ENCODE measurements at places on chromosomes 4 and X. TPM values are rescaled to one million over a fixed set of nuclear protein-coding genes. Genes with fewer than 3 reads are reported as not detected.
A peak's percentile ranks its signal among the peaks of the same experiment; 100 is the strongest.

IL2 gene
- 164 TPM for total RNA-seq

ATP8A1 gene
- total RNA-seq: 23.9 TPM

STIM2 gene
- total RNA-seq: 37.8 TPM

DNA sequence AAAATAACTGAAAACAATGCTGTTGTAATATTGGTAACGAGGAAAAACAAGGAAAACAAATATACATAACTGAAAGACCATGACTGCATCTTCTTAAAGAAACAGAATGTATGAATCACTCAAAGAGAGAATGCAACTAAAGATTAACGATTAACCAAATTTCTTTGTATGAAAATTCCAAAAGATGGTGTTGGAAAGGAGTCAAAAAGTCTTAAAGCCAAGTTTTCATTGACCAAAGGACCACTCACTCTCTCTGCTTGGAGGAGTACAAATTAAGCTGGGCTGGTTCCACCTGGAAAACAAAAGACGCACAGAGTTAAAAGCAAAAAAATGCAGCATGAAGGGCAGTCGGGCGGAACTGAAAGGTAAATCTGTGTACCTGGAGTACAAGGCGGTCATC lies 1.8 kb downstream of the DCAF12L1 start:
- H3K27ac ChIP-seq: no peak overlapping the region
- no peak for DNase-seq
- no peaks in the 10 kb centered on the region for H3K36me3 ChIP-seq
- H3K27me3 ChIP-seq: no peaks in the 10 kb centered on the region
- H3K4me1 ChIP-seq: no peaks in the 10 kb centered on the region
- H3K4me3 ChIP-seq: no peak overlapping the region

DNA sequence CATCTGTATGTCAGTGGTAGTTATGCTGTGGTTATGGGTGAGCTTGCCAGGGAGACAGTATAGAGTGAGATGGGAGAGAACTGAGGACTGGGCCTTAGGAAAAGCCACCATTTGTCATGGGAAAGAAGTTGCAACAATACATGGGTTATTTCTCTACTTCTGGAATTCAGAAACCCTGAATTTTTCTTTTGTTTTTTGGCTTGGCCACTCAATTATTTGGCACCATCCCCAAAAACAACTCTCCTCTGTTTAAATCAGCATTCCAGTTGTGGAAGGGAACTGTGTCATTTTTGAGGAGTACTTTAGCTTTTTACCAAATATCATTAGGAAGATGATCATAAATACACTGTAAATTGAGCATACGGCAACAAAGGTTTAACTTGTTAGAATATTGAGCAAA lies 41.1 kb upstream of the ACSL4 start:
- no peak overlapping the region for H3K4me3 ChIP-seq
- DNase-seq: no peak
- no peaks in the 10 kb centered on the region for H3K27me3 ChIP-seq

DNA sequence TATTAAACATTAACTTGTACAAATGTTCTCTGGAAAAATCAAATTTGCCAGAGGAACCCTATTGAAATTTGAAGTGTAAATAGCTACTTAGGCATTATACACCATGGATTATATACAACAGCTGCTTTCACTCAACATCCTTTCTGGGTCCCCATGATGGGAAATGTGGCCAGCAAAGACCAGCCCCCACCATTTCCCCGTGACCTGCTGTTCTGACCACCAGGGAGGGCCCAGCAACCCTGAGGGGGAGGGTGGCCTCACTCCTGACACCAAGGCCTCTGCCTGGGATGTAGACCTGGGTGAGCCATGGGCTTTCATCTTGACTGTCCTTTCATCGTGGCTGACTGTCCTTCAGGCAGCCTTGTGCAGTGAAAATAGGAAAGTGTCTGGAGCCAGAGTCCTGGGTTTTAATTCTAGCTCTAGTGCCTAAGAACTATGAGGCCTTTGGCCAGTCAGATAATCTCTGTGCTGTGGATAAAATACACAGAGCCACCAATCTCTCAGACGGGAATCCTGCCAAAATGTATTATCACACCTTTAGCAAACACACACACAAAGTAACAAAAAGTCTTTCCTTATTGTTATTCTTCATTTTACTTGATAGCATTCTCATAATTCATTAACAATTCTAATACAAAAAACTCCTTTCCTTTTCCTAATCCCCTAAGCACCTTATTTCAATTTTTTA lies 45.1 kb downstream of the NR3C2 start:
- no peak for DNase-seq
- H3K4me1 ChIP-seq: peaks cover 21% of the 10 kb centered on the region
- no peaks in the 10 kb centered on the region for H3K27me3 ChIP-seq
- no peak overlapping the region for H3K27ac ChIP-seq
- H3K36me3 ChIP-seq: peaks cover 7% of the 10 kb centered on the region

GRCh38 chr4:6520978-6521377 lies 48.6 kb upstream of the PPP2R2C start:
- H3K36me3 ChIP-seq: no peaks in the 10 kb centered on the region
- no peak for DNase-seq
- H3K4me1 ChIP-seq: no peaks in the 10 kb centered on the region
- H3K27ac ChIP-seq: no peak overlapping the region

GRCh38 chr4:27764526-27764837 lies 903.8 kb downstream of the STIM2 start:
- H3K36me3 ChIP-seq: no peaks in the 10 kb centered on the region
- H3K27ac ChIP-seq: no peak overlapping the region
- no peak overlapping the region for H3K4me3 ChIP-seq

DNA sequence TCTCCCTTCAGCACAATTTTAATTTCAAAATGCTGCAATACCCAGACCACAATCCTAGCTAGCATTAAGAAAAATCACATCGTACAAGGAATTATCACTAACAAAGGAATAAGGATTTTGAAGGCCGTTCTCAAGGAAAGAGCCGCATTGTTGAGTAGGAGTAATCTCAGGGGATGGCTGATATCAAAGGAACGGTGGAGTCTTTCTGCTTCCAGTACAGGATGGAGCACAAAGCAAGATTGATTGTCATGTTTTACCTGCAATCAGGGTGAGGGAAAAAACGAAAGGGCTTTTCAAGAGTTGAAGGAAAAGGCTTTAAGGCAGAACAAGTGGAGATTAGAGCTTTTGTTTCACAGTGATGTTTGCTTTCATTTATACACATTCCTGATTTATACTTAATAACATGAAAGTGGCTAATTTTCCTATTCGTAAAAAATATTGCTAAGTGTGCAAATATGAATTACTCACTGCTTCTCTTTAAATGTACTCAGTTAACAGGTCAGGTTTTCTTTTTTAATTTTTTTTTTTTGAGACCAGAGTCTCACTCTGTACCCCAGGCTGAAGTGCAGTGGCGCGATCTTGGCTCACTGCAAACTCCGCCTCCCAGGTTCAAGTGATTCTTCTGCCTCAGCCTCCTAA lies 207.0 kb downstream of the TRIML1 start:
- H3K27me3 ChIP-seq: no peaks in the 10 kb centered on the region
- no peaks in the 10 kb centered on the region for H3K4me1 ChIP-seq
- no peak overlapping the region for H3K4me3 ChIP-seq
- no peaks in the 10 kb centered on the region for H3K36me3 ChIP-seq
- no peak overlapping the region for H3K27ac ChIP-seq

- H3K27ac ChIP-seq: no peak overlapping the region
- no peaks in the 10 kb centered on the region for H3K36me3 ChIP-seq
- no peak for DNase-seq
- H3K4me1 ChIP-seq: no peaks in the 10 kb centered on the region
- no peaks in the 10 kb centered on the region for H3K27me3 ChIP-seq
Observed at GRCh38 chr4:33577791-33578190, 2666.5 kb downstream of the ARAP2 start.

DNA sequence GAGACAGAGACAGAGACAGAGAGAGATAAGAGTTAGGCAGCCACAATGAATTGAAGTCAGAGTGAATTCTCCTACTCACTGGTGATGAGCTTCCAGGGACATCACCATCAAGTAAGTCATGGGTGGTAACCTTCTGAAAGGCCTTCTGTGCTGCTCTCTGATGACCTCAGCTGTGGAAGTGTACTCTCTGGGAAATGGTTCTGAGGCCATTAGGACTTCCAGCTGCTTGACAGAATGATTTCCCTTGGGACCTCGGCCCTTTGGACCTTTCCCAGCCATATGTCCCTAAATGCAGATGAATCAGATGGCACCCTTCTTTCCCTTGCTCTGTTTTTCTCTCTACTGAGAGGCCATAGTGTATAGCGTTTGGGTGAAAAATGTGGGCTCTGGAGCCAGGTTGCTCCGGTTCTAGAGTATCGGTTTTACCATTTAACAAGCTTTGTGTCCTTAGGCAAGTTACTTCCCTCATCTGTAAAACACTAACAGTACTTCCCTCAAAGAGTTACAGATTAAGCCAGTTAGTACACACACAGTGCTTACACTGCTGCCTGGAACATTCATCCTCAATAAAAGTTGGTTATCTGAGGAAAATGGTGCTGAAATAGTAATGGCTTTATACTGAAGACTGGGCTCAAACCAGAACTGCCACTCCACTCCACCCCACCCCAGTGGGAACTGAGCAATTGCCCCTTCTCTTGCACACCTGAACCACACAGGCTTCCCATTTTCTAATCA lies 7.6 kb downstream of the SEPTIN11 start:
- H3K27me3 ChIP-seq: peaks cover 11% of the 10 kb centered on the region
- H3K4me3 ChIP-seq: no peak overlapping the region
- H3K27ac ChIP-seq: no peak overlapping the region
- no peak for DNase-seq
- H3K36me3 ChIP-seq: peaks cover 3% of the 10 kb centered on the region

DNA sequence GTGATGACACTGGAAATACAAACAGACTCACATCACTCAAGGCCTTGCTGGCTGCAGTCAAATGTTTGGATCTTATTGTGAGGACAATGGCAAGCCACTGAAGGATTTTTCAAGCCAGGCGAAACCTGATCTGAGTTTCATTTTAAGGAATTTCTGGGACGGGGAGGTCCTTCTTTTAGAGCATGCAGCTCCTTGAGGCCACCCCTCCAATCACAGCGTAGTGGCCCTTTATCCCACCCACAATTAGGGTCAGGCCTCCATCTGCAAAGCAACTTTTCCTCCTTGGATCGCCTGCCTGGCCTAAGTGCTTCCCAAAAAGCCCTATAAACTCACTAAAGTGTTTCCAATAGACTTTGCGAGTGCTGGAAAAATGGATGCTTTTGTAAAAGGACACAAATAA lies 115.5 kb downstream of the EFHC2 start:
- no peaks in the 10 kb centered on the region for H3K36me3 ChIP-seq
- H3K27me3 ChIP-seq: no peaks in the 10 kb centered on the region
- no peak overlapping the region for H3K4me3 ChIP-seq
- no peak for DNase-seq
- no peak overlapping the region for H3K27ac ChIP-seq

- no peak for DNase-seq
- peaks cover 21% of the 10 kb centered on the region for H3K27me3 ChIP-seq
- H3K4me1 ChIP-seq: peaks cover 1% of the 10 kb centered on the region
- H3K4me3 ChIP-seq: no peak overlapping the region
- H3K36me3 ChIP-seq: peaks cover 5% of the 10 kb centered on the region
- H3K27ac ChIP-seq: no peak overlapping the region
Observed at GRCh38 chr4:157221895-157222770, 1.6 kb downstream of the GRIA2 start.

DNA sequence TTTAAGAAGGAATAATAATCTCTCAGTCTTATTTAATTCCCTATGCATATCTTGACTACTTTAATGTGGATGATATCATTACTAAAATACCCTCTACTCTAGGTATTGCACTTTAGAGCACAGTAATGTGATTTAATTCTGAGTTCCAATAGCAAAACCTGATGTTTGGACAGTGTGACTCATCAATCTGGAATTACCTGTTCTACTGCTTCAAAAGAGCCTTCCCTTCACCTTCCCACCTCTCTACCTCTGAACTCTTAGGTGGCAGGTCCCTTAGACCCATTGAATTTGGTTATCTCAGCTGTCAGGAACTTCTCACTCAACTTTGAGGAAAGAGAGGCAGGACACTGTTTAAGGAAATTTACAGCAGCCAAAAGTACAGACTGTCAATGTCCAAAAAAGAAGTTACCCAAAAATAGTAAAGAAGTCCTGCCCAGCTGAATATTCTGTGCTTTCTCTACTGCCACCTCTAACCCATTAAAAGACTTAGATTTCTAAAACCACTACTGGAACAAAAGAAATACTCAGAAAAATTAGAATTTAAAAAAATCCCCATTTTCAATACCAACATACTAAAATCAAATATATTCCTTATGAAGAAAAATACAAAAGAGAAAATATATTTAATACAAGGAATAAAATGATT lies 123.1 kb upstream of the GPM6A start:
- no peak for DNase-seq
- no peaks in the 10 kb centered on the region for H3K4me1 ChIP-seq
- no peak overlapping the region for H3K27ac ChIP-seq
- H3K4me3 ChIP-seq: no peak overlapping the region
- H3K27me3 ChIP-seq: no peaks in the 10 kb centered on the region
- H3K36me3 ChIP-seq: no peaks in the 10 kb centered on the region

GRCh38 chr4:42633605-42634388 lies 23.1 kb downstream of the ATP8A1 start:
- H3K36me3 ChIP-seq: peaks cover 5% of the 10 kb centered on the region
- H3K4me3 ChIP-seq: no peak overlapping the region
- H3K27me3 ChIP-seq: no peaks in the 10 kb centered on the region
- peaks cover 56% of the 10 kb centered on the region for H3K4me1 ChIP-seq
- DNase-seq: no peak
- H3K27ac ChIP-seq: peak overlapping the region; percentile 30

DNA sequence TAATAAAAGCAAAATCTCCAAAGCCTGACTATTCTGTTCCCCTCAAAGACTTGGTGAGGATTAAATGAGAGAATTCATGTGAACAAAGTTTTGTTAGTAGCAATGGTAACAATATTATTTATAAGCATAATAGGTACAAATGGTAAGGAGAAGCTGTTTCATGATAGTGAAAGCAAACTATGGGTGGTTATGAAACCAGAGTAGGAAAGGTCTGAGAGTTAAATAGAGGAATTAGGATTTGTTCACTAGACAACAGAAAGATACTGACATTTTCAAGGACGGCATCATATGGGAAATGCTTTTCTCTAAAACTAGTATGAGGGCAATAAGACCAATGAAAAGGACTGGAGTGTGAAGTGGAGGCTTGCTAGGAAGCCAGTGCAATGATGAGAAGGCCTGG lies 128.6 kb upstream of the FTHL17 start:
- no peak for DNase-seq
- no peaks in the 10 kb centered on the region for H3K36me3 ChIP-seq
- H3K27ac ChIP-seq: no peak overlapping the region
- no peak overlapping the region for H3K4me3 ChIP-seq
- no peaks in the 10 kb centered on the region for H3K4me1 ChIP-seq

DNA sequence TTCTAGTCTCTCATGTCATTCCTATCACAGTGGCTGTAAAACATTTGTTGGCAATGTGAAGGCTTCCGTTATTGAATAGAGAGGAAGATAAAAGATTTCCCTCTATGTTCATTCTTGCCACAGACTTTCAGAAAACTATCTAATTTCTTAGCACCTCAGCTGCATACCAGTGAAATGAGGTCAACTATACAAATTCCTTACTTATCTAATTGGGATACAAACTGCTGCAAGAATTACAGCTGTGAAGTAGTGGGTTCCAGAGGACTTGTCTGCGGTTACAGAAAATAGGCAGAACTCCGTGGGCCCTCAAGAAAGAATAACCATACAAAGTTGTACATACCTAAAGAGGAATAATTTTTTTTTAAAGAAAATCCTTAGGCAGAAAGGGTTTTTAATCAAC lies 175.8 kb downstream of the PPP1R2C start:
- no peak overlapping the region for H3K27ac ChIP-seq
- no peaks in the 10 kb centered on the region for H3K27me3 ChIP-seq
- DNase-seq: no peak
- peaks cover 5% of the 10 kb centered on the region for H3K4me1 ChIP-seq
